Stimulated activated CD8-positive, alpha-beta memory T cell treated with anti-CD3 and anti-CD28 coated beads, Interleukin-4, amount 100 ng/mL, for 4 hours (primary cell): ENCODE measurements at places on chromosomes 7 and 10.
A peak's percentile ranks its signal among the peaks of the same experiment; 100 is the strongest.

DNA sequence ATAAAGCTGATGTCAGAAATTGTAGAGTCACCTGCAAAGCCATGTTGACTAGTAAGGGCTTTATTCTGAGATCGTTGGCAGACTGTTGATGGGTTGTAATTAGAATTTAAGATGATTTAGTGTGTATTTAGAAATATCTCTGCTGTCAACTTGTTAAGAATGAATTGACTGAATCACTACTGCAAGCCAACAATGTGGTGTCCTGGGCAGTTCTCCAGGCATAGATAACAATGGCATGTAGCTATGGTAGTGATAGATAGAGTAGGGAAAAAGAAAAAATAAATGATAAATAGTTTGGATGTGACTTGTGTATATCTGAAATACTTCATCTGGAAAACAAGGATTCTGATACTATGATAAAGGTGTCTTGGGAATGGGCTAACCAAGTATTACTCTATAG, 640.2 kb downstream of the ARL4A start:
- DNase-seq = no peak

- DNase-seq = no peak
These were observed 539.4 kb upstream of the MGMT start for GRCh38 chr10:128927497-128928161.

DNA sequence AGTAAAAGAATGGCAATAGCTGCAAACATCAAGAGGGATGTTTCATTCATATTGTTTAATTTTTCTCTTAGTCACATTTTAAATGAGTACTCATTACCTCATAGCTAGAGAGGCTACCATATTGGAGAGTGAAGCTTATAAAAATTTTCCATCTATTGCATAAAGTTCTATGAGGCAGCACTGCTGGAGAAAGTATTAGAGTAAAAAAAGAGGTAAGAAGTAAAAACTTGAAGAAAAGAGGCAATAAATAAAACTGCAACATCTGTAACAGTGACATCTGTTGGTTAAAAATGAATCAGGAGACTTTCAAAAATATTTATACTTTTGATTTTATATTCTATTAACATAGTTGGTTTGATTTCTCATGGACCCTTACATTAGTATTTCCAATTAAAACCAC, 284.5 kb upstream of the SEMA3D start:
- DNase-seq = no peak

DNA sequence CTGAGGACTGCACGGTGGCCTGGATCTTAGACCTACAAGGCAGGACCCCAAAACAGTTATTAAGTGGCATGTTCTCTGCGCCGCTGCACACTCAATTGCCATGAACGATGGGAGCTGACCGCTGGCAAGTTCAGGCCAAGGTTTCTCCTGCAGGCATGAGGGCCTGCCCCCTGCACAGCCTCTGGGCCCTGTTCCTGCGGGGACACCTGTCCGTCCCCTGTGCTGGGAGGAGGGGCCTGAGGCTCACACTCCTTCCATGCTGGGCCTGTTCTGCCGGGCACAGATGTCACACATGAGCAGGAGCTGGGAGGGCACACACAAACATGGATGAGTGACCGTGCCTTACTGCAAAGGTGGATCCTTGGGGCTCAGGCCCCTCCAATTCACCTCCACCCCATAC, 90.0 kb downstream of the PTPRN2 start:
- no peak for DNase-seq

DNA sequence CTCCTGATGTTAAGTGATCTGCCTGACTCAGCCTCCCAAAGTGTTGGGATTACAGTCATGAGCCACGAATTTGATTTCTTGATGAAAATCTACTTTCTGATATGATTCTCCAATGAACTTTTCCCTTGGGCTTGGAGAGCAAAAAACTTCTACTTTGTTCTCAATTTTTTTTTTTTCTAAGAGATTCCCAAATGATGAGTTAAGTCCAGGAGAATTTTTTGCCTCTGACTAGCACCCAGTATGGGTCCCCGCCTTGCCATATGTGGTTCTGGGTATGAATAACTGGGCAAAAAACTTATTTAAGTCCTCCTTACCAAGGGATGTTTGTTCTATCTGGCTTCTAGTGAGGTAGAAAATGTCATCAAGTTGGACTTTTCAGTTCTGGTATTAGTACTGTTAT, 147.9 kb upstream of the LYZL1 start:
- no peak for DNase-seq

DNA sequence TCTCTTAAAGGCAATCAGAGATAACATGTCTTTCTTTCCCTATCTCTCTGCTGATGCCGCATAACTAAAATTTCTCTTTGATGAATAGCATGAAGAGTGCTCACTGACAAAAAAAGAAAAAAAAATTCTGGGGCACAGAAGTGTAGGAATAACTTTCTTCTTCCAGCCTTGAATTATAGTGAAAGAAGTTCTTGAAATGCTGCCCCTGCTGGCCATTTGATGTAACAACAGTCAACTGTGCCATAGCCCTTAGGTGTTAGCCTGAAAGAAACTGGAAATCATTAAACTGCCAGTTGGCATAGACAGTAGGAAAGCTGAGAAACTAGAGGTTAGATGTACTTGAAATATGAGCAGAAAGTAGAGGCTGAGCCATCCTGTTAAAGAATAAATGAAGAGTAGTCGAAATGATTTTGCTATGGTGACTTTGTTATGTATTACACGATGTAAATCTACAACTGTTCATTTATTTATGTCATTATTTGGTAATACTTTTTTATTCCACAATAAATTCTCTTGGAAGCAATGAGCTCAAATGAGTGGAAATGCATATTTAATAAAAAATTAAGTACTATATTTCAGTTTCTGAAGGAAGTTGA, 48.3 kb upstream of the FAM171A1 start:
- DNase-seq = no peak

DNA sequence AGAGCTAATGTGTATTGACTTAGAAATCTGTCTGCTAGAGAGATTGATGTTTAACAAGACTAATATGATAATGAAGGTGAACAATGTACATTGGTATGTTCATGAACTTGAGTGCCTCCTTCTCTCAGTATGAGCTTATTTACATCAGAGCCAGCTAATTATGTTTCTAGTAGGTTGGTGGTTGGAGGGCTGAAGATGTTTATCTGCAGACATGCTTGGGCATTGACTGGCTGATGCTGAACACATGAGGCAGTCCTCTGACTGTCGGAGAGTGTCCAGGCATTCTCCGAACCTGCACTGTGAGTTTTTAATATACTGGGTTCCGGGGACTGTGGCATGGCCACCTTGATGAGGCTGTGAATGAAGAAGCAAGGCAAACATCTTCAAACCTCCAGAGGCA, 47.5 kb downstream of the BMPER start:
- DNase-seq = no peak

- no peak for DNase-seq
These were observed 94.6 kb downstream of the DNAJB6 start for GRCh38 chr7:157431173-157431950.

GRCh38 chr7:131909151-131909768, 352.8 kb upstream of the PODXL start:
- DNase-seq = no peak

GRCh38 chr7:116218051-116218645, 7.8 kb downstream of the TES start:
- DNase-seq = no peak

DNA sequence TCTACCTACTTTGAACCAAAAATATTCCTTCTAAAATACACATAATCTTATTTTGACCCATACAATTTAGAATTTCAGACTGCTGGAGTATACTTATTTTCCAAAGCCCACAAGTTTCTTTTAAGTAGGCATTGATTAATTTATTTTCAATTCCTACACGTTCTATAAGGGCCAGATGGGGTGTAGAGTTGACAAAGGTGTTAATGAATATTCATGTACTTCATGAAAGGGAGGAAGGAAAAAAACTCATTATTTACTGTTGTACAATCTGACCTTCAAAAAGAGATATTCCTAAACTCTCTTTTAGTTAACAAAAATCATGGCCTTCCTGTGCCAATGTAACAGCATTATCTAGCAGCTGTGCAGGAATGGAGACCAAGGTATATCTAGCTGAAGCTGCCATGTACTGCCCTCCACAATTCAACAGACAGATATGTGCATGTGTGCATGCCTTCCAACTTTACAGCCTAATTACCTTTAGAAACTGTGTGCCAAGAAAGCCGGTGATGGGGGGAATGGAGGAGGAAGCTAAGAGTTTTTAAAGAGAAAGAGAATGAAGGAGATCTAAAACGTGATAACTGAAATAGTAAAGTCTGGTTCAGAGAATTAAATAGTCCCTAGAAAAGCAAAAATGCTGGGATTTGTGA, 108.9 kb downstream of the UPF2 start:
- DNase-seq = no peak

DNA sequence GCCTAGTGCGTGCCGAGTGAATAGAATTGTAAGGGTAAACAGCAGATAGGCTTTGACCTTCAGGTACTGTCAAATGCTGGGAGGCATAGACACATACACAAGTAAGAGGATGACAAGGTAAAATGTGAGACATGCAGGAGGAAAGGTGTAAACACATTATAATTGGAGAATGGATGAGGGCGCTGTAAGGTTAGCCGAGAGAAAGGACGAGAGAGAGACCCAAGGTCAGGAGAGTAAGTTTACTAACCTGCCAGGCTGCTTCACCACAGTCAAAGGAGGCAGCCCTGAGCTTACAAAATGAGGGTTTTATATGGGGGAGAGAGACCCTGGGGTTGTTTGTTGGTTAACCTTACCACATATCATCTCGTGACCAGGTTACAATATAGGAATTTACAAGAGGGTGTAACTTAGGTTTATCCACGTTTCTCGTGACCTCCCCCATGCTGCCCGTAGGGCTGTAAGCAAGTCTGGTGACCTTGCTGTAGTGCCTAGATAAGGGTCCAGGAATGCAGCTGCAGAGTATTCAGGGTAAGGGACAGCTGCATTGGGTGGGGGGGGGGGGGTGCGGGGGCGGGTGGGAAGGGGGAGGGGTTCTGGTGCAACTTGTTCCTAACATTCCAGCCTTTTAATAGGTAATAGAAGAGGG, 17.9 kb downstream of the SCIN start:
- DNase-seq = no peak

- DNase-seq = no peak
These were observed 293.3 kb upstream of the SP4 start for GRCh38 chr7:21134631-21135030.

DNA sequence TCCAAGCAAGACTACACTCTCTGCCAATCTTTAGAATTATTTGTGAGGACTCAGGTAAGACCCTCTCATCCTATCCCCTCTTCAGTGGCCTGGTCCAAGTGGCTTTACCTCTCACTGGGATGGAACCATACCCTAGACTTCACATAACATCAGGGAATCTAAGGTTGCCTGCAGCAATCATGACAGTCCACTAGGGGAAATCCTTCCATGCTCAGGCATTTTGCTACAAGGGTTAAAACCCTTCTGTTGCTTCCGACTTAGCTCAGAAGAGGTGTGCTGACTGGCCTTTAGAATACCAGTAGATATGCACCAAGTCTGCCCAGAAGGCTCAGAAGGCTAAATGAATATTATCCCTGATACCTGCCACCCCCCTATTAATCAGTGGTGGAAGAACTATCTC, 24.9 kb upstream of the NPS start:
- DNase-seq = no peak

DNA sequence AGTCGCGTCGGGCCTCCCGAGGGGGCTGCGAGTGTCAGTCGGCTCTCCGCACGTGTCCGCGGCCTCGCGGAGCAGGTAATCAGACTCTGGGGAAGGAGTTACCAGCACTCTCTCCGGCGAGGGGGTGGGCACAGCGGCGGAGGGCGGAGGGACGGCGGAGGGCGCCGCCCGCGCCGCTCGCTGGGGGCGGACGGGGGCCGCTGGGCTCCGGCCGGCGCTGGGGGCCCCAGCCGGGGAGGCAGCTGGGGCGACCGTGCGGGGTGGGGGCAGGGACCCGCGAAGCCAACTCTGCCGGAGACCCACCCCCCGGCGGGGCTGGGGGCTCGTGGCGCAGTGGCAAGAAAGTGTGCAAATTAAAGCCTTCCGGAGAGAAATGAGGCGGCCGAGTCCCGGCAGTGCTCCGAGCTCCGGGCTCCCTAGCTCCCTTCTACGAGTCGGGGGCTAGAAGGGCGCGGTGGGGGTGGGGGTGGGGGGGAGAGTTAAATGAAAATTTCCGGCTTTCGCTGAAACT, at the start of gene CDK6:
TSS of gene CDK6 (minus strand) at position 85 of the 511 bp plus-strand sequence. CDS start 3,250 bp downstream, outside the sequence.
- DNase-seq = peak; percentile 44

- no peak for DNase-seq
These were observed 5.7 kb upstream of the R3HCC1L start for GRCh38 chr10:98128802-98129201.
